ENCODE measurements at places on chromosomes 5 and 9.

DNA sequence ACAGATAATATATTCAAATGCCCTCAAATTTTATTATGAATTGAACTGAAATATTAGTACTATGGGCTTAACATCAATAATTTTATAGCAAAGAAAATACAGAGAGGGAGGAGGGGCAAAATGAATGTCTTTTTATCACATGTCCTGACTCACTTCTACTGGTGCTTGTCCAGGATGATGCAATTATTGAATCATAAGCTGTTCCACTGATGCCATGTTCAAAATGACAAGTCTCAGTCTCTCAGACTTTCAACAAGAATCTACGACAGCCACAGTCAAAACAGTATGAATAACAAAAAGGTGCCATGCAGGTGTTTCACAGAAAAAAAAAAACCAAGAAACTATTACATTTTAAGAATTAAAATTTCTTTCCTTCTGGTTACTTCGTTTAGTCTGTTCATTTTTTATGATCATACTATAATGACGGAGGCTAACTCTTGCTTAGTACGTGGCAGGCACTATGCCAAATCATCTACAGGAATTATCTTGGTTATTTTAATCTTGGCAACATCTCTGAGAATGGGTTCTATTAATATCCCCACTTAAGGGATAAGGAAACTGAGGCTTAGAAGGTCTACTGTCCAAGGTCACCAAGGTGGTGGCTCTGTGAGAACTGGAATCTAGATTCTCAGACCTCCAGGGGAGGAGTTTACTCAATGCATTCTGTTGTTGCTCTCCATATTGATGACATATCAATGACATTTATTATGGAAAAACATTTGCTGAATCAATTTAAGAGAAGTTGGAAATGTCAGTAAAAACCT, 61.5 kb downstream of the NR3C1 start:
- DNase-seq, result no peak

- no peak for DNase-seq
These were observed 317.6 kb downstream of the ENC1 start for GRCh38 chr5:74322944-74323343.

- no peak for DNase-seq
These were observed 190.5 kb downstream of the AOPEP start for GRCh38 chr9:94916956-94917355.

GRCh38 chr5:107893642-107894041, 222.9 kb upstream of the EFNA5 start:
- peak; percentile 19 for DNase-seq

DNA sequence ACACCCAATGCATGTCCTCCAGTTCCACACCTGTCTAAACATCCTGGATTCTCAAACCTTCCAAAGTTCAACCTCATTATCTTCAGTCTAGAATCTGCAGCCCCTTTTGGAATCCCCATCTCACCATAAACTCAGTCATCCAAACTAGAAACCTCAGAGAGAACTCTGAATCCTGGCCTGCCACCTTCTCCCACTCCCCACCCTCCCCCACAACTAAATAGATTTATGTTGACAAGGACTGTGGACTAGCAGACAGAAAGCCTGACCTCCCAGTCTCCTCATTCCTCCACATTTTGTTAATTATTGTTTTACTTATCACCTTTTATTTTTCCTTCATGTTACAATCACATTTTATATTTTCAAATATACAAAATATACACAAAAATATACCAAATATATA, 76.6 kb downstream of the MEF2C start:
- DNase-seq, result no peak

GRCh38 chr9:134287591-134288491, 38.4 kb upstream of the RXRA start:
- DNase-seq, result no peak

All from Ammon's horn (tissue), 1 donor.